RPMI7951 (cell line): ENCODE measurements at places on chromosomes 6 and 20. TPM values are rescaled to one million over a fixed set of nuclear protein-coding genes. Genes with fewer than 3 reads are reported as not detected.

- no peak for DNase-seq
These were observed 212.9 kb upstream of the TBX18 start for GRCh38 chr6:84977363-84977705.

DNA sequence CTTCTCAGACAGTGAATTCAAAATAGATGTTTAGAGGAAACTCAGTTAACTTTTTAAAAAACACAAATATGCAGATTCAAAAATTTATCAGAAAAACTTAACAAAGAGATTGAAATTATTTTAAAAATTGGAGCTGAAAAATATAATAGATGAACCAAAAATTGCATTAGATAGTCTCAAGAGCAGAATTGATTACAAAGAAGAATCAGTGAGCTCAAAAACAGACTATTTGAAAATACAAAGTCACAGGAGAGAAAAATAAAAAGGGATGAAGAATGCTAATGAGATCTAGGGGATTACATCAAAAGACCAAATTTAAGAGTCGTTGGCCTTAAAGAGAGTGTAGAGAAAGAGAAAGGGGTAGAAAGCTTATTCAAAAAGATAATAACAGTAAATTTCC is 700.5 kb downstream of the COL12A1 start:
- no peak for DNase-seq

TULP4 gene
- total RNA-seq = 49.3 and 62.1 TPM in 2 replicates

TUBB2B gene
- total RNA-seq = 22.1 and 26.7 TPM in 2 replicates

GRCh38 chr20:33914919-33915318 is 78.8 kb upstream of the RALY start:
- peak; percentile 67 for DNase-seq

GRCh38 chr20:9945408-9945807 is 89.4 kb upstream of the ANKEF1 start:
- peak; percentile 67 for DNase-seq

- DNase-seq = no peak
These were observed 53.9 kb upstream of the TAGAP start for GRCh38 chr6:159098636-159099106.

DNA sequence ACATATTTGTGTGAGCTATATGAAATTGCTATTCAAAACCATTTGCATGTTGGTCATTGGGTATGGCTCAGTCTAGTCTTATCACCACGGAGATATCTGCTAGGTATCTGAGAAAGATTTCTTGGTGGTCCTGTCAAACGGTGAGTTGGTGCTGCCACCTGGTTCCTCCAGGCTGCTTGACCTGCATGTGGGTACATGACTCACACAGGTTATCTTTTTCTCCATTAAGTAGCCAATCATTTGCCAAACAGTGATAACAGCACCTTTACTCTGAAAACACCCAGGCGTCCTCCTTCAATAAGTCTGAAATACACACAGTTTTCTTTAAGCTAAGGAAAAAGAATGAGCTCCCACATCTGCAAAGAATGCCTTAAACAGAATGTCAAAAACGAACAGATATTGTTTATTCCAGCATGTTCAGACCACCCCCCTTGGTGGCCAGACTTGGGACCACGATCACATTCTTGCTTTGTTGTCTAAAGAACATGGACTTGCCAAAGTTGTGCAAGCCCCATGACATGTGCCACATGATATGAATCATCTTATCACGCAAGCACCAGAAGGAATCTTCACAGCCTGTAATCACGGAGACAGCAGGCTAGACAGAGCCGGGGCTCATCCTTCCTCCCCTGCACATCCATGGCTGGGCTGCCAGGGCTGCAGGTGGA is 200.7 kb upstream of the THBS2 start:
- DNase-seq = peak; percentile 78

DNA sequence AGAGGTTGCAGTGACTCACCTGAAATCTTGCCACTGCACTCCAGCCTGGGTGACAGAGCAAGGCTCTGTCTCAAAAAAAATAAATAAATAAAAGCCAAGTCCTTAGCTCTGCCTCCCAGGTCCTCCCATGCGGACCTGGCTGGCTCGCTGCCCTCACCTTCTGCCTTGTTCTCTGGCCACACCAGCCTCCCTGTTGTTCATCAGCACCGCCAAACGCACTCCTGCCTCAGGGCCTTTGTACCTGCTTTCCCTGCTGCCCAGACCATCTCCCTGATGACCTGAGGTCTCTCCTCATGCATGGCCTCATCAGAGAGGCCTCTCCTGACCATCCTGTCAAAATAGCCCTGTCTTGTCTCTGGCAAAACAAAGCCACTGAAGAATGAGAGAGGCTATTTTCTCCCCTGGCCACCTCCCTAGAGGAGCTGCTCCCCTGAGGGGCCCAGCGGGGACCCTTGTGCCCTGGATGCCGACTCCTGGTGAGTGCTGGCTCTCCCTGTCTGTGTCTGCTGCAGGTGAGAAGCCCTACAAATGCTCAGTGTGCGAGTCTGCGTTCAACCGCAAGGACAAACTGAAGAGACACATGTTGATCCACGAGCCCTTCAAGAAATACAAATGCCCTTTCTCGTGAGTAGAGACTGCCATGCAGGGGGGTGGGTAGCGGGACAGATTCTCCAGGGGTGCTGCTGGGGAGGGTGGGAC is 22.6 kb upstream of the CHMP4B start:
- no peak for DNase-seq

GRCh38 chr6:90790696-90791095 is 203.8 kb upstream of the MAP3K7 start:
- peak; percentile 2 for DNase-seq

GRCh38 chr6:37804586-37804985 is 14.9 kb upstream of the ZFAND3 start:
- DNase-seq = no peak

DNA sequence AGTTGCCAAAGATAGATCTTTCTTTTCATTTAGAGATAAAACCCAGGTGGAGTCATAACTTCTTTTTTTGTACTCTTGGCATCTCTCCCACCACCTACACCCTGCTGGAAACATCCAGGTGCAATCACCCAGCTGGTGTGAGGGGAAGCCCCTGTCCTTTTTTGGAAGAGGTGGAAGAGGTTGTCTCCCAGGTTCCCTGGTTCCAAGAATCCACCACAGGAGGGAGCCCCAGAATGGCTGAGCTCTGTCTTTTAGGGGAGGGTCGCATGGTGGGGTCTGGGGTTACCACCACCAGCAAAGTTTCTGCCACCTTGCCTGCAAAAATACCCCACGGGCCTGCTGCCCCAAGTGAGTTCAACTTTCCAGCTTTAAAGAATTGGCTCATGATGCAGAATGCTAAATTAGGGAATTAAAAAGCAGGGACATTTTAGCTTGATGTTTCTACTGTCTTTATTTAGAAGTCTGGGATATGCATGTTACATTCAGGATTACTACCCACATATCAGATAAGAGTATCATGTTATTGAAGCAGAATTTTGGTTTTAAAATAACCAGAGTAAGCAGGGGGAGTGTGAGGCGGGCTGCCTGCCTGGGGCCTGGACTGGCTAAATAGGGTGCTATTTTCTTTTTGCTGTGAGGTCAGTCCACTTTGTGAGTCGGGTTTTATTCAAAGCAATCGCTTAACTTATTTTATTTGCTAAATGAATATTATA is 11.0 kb downstream of the SMOC2 start:
- DNase-seq = no peak

CCN6 gene
- 0.24 TPM in 1 of 2 replicates, not detected in the other for total RNA-seq

DNA sequence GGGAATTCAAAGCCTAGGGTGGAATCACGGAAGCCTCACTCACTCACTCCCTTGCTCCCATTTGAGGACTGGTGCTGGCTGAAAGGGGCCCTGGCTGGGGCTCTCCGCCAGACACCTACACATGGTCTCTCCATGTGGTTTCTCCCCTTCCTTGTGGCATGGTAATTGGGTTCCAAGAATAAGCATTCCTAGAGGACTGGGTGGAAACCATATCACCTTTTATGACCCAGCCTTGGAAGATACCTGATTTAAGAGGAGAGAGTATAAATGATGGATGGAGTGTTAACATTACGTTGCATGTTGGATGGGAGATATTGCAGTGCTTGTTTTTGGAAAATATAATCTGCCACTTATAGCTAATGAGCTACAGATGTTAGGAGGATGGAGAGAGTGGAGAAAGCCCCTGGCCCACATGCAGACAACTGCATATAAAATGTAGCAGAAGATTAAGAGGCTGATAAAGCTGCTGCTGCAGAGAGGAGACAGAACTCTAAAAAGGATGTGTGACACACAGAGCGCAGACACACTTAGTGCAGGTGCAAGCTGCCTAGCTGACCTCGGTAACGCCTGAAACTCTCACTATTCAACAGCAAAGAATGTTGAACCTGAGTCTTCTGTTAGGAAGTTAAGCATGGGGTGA is 23.3 kb upstream of the CDKN1A start:
- no peak for DNase-seq

GRCh38 chr20:63544958-63545516 is 2.5 kb downstream of the SRMS start:
- DNase-seq = no peak

- DNase-seq = no peak
These were observed 11.5 kb downstream of the CALHM6 start for GRCh38 chr6:116472706-116473105.

ASIP gene
- not detected in 2 replicates for total RNA-seq

DNA sequence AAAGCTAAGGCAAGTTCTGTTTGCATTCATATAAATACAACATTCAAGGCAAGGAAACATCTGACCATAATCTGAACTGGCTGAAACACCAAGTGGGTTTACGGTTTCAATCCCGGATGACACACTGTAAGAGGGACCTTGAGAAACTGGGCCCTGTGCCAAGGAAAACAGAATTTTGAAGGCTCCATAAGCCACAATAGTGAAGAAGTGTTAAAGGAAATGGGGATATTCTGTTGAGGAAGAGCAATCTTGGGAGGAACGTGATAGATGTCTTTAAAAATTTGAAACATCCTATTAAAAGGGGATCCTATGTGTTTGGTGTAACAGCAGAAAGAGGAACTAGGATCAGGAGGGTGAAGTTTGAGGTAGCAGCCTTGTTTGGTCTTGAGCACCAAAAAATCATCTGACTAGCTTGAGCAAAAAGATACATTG is 82.4 kb upstream of the TAB2 start:
- DNase-seq = peak; percentile 96

DNA sequence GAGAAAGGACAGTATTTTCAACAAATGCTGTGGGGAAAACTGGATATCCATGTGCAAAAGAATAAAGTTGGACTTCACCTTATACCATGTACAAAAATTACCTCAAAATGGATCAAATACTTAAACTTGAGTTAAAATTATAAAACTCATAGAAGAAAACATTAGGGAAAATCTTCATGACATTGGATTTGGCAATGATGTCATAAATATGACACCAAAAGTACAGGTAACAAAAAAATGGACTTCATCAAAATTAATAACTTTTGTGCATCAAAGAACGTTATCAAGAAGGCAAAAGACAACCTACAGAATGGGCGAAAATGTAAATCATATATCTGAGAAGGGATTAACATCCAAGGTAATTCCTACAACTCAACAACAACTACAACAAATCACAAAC is 355.3 kb upstream of the SOX4 start:
- DNase-seq = no peak

VSTM2L gene
- 0.48 and 3.2 TPM in 2 replicates for total RNA-seq

EYA2 gene
- 0.10 TPM in 1 of 2 replicates, not detected in the other for total RNA-seq

DNA sequence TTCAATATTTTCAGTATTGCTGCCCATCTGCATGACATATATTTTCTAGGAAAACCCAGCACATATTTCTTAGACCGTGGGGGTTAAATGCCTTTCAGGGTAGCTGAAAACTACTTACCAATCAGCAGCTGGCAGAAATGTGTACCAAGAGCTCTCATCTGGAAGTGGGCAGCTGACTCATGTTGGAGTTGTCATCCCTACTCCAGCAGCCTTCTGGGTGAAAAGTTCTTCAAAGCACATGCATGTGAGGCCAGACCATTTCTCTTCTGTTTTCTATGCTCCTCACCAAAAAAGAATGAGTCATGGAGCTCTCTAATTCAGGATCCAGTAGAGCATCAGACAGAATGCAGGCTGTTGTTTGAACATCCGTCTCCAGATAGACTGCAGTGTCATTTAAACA is 135.5 kb downstream of the PAX1 start:
- DNase-seq = no peak

FNDC1 gene
- not detected in 2 replicates for total RNA-seq

- DNase-seq = no peak
These were observed 11.3 kb upstream of the MYT1 start for GRCh38 chr20:64152906-64153305.

VAPB gene
- total RNA-seq = 17.7 and 18.0 TPM in 2 replicates

- no peak for DNase-seq
These were observed 80.7 kb downstream of the TFAP2B start for GRCh38 chr6:50899306-50899870.

GRCh38 chr20:22825076-22825475 is 210.0 kb upstream of the SSTR4 start:
- no peak for DNase-seq

DNA sequence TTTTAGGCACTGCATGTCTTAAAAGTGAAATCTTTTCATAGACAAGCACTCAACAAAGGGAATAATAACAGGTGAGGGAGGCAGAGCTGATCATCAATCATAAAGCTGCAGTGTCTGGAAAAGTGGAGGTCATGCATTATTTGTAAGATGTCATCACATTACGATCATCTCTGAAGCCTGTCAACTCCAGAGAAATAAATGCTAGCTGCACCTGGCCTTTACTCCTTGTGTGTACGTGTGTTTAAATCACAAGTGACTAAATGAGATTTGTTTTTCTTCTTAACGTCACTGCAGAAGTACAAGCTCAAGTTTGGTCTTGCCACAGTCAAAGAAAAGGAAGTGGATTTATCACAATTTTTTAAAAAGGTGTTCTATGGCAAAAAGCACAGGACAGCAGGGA is 275.5 kb upstream of the SGK1 start:
- DNase-seq = no peak

CFAP61 gene
- total RNA-seq = 0.12 TPM in 1 of 2 replicates, not detected in the other

DNA sequence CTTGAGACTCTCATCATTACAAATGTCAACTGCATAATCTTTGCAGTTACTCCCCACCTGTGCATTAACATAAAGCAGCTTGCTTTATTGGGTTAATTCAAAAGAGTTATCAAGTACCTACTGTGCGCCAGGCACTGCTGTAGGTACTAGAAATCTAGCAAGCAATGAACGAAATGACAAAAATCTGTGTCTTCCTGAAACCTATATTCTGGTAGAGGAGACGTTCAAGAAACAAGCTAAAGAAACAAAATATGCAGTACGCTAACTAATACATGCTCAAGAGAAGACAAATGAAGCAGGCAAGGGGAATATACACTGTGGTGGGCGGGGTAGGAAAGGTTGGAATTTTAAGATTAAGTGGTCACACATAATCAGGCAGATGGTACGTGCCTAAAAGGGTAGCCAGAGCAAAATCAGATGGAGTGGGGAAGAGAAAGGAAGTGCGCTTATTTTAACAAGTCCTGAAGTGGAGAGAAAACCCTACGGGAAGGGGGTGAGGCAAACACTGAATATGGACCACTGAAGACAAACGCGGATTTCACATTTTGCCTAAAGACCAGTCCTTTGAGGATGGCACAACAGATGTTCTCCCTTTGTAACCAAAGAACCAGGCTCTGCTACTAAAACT is 1.2 kb downstream of the ELOVL2 start:
- peak; percentile 26 for DNase-seq

LRRN4 gene
- total RNA-seq = not detected in 2 replicates

GRCh38 chr6:11632231-11632630 is 94.7 kb downstream of the TMEM170B start:
- no peak for DNase-seq

CPXM1 gene
- not detected in 2 replicates for total RNA-seq

SRSF12 gene
- total RNA-seq = not detected in 2 replicates

GRCh38 chr6:42263165-42263728 is 45.6 kb upstream of the MRPS10 start:
- no peak for DNase-seq

GRCh38 chr20:14723614-14724013 is 386.2 kb upstream of the FLRT3 start:
- no peak for DNase-seq

- no peak for DNase-seq
These were observed 362.1 kb downstream of the SAMD5 start for GRCh38 chr6:147870506-147871110.

GRCh38 chr6:30826961-30827342 is 57.4 kb upstream of the DDR1 start:
- DNase-seq = peak; percentile 92
